ENCODE measurements at places on chromosomes 16 and 17.

DNA sequence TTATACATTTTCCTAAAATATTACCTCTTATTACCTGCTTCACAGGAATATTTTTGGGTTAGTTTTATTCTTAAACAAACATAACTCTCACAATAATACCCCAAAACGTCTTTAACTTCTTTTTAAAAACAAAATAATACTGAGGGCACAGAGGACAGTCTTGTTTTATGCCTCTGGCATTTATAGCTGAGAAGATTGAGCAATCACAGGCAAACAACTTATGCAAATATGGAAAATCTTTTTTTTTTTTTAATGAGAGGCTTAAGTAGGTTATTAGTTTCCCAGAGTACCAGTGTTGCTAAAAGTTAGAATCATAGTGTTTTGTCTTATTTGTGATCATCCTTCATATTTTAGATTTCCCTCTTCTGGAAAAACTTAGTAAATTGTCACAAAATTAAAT lies 195.0 kb downstream of the FTO start:
- DNase-seq, result peak; percentile 13

- no peak for DNase-seq
Measured at GRCh38 chr16:49910541-49911071, 54.7 kb upstream of the ZNF423 start.

DNA sequence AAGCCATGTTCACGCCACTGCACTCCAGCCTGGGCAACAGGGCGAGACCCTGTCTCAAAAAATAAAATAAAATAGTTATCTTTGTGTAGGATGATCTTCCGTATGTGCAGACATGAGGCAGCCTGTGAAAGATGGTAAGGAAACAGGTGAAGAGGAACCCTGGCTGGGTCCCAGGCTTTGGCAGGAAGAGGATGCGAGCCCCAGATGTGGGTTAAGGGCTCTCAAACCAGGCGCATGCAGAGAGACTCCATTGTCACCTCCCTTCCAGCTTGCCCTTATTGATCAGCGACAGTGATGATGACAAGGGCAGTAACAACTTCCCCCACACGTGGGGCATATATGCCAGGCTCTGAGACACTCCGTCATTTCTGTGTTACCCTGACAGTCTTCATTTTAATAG lies 106.8 kb downstream of the GNAO1 start:
- DNase-seq, result no peak

GRCh38 chr16:88298181-88298832 lies 84.5 kb upstream of the ZNF469 start:
- DNase-seq, result no peak

DNA sequence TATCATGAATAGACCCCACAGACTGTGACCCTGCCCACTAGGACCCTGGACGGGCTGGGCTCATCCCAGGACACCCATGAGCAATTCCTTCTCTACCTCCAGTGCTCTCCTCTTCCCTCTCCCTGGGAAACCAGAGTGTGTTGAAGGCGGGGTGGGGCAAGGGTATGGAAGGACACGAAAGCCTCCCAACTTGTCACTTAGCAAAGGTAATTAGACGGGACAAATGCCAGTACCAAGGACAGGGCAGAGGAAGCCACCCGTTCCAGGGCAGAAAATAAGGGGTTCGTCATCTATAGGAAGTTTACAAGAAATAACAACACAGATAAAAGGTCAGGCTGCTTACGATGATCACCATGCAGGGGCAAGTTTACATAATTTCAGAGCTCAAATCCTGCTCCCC lies 4.9 kb upstream of the EPX start:
- no peak for DNase-seq

DNA sequence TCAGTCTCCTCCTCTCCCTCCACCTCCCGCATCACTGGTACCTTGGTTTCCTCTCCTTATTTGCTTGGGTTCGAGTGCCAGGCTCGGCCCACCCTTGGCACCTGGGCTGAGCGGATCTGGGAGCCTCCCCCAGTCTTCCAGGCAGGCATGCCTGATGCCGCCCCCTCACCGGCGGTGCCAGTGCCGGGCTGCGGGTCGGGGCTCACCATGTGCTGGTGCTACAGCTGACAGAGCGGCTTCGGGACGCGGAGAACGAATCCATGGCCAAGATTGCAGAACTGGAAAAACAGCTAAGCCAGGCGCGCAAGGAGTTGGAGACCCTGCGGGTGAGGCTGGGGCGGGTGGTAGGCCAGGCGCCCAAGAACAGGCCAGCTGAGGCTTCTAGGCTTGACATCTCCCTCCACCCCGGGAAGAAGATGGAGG lies 19.2 kb downstream of the FMNL1 start:
- no peak for DNase-seq

DNA sequence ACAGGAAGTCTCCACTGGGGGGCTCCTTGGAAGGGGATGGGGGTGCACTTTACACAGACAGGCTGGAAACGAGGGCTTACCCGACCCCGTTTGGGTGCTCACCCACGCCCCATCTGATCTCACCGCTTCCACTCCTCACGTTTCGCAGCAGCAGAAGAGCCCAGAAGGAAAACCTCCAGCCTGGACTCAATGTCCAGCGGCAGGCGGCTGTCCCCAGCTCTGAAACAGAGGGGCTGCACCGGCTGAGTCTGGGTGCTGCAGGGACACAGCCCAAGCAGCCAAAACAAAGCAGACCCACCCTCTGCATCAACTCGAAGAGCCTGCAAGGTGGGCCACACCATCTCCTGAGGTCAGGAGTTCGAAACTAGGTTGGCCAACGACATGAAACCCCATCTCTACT lies 3.9 kb downstream of the MEAK7 start:
- no peak for DNase-seq

DNA sequence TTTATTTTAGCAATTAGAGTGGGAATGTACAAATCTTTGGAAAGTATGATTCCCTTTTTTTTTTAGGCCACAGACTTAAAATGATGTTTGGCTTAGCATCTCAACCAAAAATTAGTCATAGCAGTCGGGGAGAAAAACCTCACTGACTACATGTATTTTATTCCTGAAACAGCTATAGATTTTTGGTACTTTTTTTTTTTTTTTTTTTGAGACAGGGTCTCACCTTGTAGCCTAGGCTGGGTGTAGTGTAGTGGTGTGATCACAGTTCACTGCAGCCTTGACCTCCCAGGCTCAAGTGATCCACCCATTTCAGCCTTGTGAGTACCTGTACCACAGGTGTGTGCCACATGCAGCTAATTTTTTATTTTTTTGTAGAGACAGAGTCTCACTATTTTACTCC lies 23.4 kb downstream of the RNFT1 start:
- no peak for DNase-seq

GRCh38 chr17:44502598-44503146 lies 534 bp downstream of the GPATCH8 start:
- DNase-seq, result no peak

DNA sequence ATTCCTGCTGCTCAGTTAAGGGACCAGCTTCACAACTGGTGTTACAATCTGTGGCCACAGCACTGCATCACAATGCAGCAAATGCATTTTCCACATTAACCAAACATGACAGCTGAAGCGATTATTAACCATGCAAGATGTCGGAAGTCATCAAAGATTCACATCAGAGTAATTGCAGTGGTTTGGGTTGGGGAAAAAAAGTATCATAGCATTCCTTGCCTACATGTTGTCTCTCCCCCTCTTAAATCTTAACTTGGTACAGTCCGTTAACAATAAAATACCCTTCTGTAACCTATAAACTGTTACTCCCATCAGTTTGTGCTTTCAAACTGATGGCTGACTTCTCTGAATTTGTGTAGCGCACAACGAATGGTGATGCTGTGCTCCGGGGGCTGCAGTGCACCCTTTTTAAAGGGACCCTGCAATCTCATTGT lies 51.6 kb downstream of the NUP93 start:
- no peak for DNase-seq

- no peak for DNase-seq
Measured at GRCh38 chr17:30965686-30966085, 5.2 kb upstream of the RNF135 start.

DNA sequence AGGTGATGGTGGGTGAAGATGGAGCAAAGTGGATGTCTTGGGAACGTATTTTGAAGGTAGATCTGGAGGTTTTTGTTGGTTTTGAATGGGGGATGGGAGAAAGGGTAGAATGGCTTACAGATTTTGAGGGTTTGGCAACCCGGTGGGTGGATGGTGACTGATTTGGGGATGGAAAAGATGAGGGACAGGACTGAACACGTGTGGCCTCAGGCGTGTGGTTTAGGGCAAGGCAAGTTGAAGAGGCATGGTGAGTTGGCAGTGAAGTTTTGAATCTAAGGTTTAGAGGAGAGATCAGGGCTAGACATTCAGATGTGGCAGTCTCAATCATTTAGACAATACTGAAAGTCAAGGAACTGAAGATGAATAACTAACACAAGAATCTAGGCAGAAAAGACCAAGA lies 5.0 kb upstream of the DCTPP1 start:
- DNase-seq, result no peak

- no peak for DNase-seq
Measured at GRCh38 chr17:42748202-42748907, 3.5 kb upstream of the EZH1 start.

GRCh38 chr17:32519228-32520103 lies 32.7 kb downstream of the CDK5R1 start:
- peak; percentile 18 for DNase-seq

DNA sequence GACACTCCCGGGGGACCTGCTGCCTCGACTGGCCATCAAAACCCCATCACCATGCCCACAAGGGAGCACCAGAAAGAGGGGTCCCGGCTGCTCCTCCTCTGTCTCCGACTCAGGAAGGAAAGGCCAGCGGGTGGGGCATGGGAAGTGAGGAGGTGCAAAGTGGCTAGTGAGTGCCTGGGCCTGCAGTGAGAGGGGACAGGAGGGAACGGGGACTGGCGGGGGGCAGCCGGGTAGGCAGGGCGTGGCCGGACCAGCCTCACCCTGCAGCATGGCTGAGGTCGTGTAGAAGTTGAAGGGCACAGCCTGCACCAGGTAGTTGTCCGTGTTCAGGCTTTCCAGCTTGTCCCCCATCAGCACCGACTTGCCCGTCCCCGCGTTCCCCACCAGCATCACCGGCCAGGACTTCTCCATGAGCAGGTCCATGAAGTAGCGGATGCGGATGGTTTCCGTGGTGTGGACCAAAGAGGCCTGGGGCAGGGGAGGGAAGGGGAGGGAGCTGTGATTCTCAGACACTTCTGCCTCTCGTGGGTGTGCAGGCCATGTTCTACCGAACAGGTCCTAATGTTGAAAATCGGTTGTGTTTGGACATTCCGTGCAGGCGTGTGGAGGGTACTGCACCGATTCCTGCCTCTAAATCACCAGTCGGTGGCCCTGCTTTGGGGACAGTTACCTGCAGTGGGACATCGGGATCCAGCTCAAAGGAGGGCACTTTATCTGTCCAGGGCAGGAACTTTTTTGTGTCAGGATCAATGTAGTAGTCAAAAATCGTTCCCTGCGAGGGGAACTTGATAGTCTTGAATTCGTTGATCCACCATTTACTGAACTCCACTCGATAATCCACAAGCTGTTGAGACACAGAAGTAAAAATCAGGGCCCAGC lies 91.7 kb downstream of the DNAH17 start:
- no peak for DNase-seq

DNA sequence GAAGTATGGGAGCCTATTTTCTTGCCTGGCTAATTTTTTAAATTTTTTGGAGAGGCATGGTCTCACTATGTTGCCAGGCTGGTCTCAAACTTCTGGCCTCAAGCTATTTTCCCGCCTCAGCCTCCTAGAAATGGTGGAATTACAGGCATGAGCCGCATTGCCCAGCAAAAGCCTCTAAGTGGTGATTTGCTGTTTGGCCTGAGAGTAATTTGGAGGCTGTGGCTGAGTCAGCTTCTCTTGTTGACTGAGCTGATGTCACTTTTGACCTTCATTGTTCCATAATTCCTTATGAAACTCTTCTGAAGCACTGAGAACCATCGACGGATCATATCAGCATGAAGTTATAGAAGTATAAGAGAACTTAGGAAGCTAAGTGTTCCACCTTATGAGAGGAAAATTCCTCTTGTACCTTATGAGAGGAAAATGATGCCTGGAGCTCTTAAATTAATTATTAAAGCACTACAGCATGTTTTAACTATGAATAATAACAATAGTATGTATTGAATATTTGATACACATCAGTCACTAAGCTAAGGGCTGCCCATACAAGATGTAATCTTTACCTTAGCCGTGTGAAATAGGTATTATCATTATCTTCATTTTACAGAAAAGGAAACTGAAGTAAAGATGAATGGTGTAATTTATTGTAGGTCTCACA lies 220.8 kb upstream of the MON1B start:
- no peak for DNase-seq

DNA sequence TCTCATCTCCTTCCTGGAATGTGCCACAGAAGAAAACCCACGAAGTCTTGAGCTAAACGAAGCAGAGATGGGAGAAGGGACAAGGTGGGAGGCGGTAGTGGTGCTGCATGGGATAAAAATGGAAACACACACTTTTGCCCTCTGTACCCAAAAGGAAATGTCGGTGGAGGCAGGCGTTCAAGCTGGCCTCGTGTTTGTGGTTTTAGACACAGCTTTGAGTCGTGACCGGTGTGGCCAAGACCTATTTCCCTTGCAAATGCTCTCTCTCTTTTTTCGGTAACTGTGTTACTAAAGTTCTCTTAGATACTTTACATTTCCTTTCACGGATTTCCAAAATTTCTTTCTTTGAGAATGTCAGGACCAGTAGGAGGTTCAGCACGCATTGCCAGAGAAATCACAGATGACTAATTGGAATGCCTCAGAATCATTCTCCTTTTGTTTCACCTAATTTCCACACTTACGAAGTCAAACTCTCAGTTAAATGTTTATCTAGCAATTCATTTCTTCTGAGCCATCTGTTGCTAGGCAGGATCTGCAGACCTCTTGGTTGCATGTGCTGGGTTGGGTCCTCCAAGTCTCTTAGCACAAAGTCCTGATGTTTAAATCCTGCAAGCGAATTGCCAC lies 412.3 kb downstream of the MAF start:
- DNase-seq, result no peak

Data from BJ (cell line).